NCI-H1092 (cell line): ENCODE measurements at places on chromosomes 16 and 17.

- DNase-seq, result no peak
Measured at GRCh38 chr17:80992077-80992947, 671 bp downstream of the CHMP6 start.

GRCh38 chr17:43611230-43611969 lies 50.3 kb downstream of the MEOX1 start:
- DNase-seq, result no peak

DNA sequence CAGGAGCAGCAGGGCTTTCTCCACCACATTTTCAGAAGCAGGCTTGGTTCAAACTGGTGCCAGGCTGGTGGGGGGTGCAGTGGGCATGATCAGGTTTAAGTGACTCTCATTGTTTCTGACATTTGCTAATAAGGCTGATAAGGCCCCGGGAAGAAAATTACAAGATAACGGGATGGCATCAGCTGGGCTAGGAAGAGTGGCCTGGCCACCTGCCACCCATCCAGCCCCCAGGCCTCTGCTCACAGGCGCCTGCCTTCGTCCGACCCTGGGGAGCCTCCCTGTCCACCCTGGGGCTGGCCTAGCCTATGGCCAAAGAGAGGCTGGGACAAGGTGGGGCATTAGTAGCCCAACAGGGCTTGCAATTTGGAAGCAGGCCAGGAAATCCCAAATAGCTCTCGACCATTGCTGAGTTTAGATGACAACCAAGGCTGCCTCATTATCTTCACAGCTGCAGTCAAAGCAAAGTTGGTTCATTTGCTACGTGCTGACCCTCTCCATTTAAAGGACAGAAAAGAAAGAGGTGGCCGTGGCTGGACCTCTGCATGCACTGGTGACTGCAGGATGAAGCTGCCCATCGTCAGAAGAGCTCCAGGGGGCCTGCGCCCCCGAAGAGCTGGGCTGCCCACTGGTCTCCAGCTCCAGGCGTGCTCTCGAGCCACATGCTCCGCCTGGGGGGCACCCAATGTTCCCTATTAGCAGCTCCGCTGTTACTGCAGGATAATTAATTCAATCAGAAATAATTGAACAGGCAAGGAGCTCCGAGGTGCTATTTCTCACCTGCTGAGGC lies 44.9 kb downstream of the PEMT start:
- no peak for DNase-seq

- DNase-seq, result no peak
Measured at GRCh38 chr17:36844601-36845000, 92.7 kb upstream of the LHX1 start.

DNA sequence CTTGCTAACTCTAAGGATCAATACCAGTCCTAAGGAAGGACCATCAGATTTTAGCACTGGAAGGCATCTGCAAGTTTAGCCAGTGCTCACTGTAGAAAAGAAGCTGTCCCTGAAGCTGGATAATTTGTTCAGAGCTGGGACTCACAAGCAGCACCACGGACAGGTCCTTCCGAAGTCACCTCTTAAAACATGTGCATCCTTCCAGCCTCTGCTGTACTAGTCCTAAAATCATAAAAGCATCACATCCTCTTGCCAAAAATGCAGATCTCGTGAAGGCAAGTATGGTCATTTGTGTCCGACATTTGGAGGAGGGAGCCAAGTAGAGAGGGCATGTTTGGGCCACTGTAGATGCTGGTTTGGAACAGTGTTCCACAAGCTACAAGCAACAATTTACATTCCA lies 506.9 kb downstream of the RBFOX1 start:
- no peak for DNase-seq

DNA sequence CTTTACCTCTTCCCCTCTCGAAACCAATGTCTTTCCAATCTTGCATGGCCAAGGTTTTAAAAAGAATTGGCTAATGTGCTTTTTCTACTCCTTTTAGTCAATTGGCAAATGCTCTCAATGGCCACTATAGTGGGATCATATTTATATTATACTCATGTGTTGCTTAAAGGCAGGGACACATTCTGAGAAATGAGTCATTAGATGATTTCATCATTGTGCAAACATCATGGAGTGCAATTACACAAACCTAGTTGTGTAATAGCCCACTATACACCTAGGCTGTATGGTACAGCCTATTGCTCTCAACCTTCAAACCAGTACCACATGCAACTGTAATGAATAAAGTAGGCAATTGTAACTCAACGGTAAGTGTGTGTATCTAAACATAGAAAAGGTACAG lies 180.9 kb downstream of the HS3ST3A1 start:
- no peak for DNase-seq

- DNase-seq, result no peak
Measured at GRCh38 chr17:40525294-40525693, 23.9 kb upstream of the TNS4 start.

GRCh38 chr17:29163563-29163962 lies 16.6 kb downstream of the MYO18A start:
- no peak for DNase-seq

DNA sequence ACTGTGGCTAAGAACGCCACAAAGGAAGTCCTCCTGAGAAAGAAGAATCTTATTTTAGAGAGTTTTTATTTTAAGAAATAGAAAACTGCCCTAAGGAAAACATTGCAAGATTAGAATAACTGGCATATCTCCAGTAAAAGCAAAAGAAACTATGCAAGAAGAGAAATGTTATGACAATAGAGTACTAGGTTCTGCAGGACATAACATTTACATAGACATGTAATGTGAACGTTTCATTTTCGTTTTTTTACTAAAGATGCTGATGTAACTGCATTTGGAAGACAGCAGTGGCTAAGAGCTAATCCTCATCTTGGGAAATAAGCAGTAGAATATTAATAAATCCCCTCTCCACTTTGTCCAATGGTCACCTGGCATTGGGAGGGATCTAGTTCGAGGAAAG lies 7.8 kb upstream of the ASGR2 start:
- no peak for DNase-seq

DNA sequence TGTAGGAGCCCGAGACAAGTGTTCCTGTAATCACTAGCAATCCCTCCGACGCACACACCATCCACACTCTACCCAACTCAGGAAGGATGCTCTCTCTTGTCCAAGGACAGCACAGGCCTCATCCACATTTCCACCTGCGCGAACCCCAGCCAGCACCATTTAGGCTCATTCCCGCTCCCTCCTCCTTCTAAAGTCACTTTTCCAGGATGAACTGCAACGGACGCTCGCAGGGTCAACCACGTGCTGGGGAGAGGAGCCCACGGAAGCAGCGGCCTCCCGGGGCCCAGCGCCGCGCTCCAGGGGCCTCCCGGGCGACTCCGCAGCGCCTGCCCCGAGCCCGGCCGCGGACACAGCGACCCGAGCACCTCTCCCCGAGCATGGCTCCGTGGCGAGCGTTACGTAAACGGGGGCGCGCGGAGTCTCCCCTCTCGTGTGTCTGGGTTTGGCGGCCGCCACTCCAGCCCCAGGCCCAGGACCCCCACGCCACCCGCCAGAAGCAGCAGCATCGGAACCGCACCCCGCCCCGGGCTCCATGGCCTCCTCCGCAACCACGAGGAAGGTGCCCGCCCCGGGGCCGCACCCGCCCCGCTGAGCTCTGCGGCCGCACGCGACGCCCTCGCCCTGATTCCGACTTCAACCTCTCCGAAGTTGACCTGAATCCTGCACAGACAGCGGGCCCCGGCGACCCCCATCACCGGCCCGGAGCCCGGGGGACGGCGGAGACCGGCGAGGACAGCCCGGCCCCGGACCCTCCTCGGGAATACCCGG lies 668 bp downstream of the USP36 start:
- DNase-seq, result no peak

- no peak for DNase-seq
Measured at GRCh38 chr17:67143318-67143717, 99.0 kb downstream of the CACNG1 start.

DNA sequence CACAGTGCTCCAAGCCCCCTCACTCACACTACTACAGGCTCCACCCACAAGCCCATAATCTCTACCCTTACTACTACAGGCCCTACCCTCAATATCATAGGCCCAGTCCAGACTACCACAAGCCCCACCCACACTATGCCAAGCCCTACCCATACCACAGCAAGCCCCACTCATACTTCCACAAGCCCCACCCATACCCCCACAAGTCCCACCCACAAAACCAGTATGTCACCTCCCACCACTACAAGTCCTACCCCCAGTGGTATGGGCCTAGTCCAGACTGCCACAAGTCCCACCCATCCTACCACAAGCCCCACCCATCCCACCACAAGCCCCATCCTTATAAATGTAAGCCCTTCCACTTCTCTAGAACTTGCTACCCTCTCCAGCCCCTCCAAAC lies 13.8 kb downstream of the RIPOR1 start:
- DNase-seq, result no peak

- DNase-seq, result no peak
Measured at GRCh38 chr16:2090777-2091546, 43.2 kb downstream of the TSC2 start.

- DNase-seq, result peak; percentile 88
Measured at GRCh38 chr17:74201250-74201649, 2.2 kb upstream of the RPL38 start.

DNA sequence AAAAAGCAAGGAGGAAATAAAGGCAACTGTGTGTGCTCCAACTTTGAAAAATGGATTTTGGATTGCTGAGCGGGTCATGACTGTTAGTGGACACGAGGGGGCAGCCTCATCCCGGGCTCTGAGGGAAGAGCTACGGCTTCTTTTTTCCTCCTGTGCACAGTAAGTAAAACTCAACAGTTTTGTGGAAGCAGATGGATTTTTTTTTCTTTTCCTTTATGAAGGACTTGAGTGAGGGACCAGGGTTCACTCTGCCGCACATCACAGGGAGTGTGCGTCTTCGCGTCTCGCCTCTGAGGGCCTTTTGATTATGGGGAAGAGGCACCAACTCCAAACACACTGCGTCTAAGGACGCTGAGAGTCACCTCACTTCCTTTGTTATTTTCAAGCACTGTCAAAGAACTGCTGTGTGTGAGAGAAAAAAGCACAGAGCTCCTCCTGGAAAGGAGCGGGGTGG lies 80.3 kb upstream of the GOT2 start:
- no peak for DNase-seq
